NCI-H1417 treated with DMSO at 0.1 percent for 48 hours (cell line): ENCODE measurements at places on chromosomes 3 and 15.

GRCh38 chr3:9105421-9105820, 142.1 kb upstream of the RAD18 start:
- DNase-seq: no peak

- DNase-seq: no peak
These were observed 66.6 kb upstream of the PAQR5 start for GRCh38 chr15:69232144-69232543.

GRCh38 chr3:158642005-158642404, 2.3 kb upstream of the GFM1 start:
- DNase-seq: no peak

DNA sequence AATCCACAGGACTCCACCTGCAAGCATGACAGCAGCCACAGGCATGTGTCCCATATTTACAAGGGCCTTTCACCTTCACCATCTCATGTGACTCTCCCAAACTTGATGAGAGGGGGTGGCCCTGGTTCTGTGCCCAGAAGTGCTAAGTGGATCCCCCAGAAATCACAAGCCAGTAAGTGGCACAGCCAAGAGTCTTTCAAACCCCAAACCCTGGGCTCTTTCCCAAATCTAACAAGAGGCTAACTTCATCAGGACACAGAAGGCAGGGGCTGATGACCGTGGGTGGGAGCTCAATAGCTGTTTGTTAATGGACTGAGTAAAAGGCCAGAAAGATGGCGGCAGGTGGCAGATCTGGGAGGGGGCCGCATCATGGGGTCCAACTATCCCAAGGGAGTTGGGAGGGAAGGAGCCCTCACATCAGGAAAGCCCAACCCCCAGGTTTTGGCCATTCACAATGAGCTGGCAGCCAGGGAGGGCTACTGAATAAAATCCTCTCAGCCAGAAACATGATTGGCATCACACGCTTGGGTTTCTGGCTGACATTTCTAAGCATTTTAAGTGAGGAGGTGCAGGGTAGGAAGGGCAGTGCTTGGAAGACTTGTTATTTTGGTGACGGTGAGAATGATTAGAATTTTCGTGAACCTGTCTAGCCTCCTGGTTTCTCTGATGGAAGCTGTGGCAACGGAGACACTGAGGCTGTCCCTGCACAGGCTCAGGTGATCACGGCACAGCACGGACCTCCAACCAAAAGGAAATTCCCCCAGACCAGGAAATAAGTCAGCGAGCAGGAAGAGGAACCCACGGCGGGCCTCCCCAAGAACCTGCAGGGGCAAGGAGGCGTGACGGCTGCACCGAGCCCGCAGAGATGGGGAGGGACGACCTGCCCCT, 109.3 kb downstream of the OXNAD1 start:
- no peak for DNase-seq

- no peak for DNase-seq
These were observed 14.6 kb downstream of the SPINK8 start for GRCh38 chr3:48318713-48319468.

DNA sequence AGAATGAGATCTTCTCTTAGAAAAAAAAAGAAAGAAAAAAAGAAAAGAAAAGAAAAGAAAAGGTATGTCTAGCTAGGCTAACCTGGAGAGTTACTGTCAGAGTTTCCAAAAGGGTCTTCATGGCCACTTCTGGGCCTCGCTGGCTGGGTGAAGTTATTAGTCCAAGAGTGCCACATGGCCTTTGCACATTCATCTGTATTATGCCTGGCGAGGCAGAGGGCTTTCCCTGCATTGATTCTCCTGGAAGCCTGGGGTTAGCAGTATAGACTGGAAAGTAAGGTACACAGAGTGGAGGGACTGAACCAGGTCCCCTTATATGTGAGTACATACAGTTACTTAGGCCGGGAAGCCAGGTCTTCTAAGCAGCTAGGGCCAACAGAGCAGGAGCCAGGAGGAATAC, 54.8 kb upstream of the CGNL1 start:
- no peak for DNase-seq

DNA sequence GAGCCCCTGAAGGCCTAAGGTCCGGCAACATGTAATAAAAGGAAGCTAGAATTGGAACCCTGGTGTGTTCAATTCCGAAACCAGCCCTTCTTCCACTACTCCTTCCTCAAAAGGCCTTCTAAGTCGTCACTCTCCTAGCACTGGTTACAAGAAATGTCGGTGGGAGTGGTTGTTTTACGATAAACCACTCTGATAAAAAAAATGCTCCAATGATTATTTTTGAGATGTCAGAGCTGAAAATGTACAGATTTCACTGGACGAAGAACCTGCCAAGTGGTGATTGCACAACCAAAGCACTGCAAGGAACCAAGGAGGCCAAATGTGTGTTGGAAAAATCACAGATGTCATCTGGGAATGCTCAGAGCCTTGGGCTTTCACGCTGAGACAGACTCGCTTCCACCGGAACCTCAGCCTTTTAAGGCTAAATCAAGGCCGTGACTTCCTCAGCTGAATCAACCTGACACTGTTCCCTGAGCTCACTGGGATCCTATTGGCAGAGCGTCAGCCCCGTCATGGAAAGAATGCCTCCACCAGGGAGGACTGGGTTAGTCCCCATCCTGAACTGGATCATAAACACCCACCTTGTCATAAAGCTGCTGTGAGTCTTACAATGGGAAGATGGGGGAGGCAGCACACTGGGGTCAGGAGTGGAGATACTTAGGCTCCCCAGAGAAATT, 108.1 kb upstream of the THBS1 start:
- no peak for DNase-seq

- no peak for DNase-seq
These were observed 73.4 kb downstream of the CCK start for GRCh38 chr3:42192334-42193200.

GRCh38 chr3:30124435-30125370, 481.7 kb upstream of the TGFBR2 start:
- no peak for DNase-seq

- DNase-seq: no peak
These were observed 30.6 kb upstream of the PIAS1 start for GRCh38 chr15:68023307-68024101.

GRCh38 chr3:139301654-139302053, 42.2 kb upstream of the MRPS22 start:
- DNase-seq: no peak

- no peak for DNase-seq
These were observed 42.9 kb downstream of the PXYLP1 start for GRCh38 chr3:141274411-141275031.

DNA sequence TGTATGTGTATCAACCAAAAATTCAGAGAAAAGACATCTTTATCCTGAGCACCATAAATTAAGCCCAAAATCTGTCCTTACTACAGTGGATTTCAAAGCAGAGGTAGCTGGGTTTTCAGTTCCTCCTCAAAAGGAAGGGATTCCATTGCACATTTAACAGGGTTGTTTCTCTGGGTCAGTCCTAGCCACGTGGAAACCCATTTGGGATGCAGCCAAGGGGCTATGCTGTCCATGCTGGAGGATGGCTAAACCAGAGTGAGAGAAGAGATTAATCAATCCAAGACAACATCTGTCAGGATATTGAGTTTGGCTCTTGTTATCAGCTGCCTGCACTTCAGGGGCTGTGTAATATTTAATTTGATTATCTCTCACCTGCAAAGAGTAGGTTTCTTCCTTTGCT, 28.1 kb downstream of the LSAMP start:
- DNase-seq: no peak

GRCh38 chr3:105842943-105843342, 25.9 kb downstream of the CBLB start:
- no peak for DNase-seq

DNA sequence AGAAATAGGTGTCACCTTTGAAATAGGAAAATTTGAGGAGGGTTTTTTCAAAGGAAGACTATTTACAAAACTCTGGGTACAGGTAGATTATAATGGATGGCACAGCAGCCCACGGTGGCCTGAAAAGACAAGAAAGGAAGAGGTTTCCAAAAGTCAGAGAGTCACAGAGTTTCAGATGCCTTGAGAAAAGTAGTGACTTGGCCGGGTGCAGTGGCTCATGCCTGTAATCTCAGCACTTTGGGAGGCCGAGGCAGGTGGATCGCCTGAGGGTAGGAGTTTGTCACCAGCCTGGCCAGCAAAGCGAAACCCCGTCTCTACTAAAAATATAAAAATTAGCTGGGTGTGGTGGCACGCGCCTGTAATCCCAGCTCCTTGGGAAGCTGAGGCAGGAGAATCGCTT, 35.2 kb downstream of the OSTN start:
- DNase-seq: no peak

- DNase-seq: no peak
These were observed 44.5 kb downstream of the OXSM start for GRCh38 chr3:25834346-25834745.

DNA sequence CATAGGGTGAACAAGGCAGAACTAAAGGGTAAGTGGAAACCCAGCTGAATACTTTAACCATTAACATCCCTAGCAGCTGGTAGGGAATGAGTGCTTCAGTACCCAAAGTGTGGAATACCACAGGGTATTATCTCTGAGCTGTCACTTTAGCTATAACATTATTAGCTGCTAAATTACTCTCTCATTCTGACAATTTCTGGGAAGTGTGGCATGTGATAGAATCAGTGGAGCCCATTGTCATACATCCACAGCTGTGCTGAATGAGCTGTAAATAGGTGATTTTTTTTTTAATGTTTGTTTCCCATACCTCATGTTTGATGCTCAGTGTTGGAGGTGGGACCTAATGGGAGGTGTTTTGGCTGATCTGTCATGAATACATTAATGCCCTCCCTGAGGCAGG, 894.3 kb downstream of the DIPK2A start:
- DNase-seq: no peak

DNA sequence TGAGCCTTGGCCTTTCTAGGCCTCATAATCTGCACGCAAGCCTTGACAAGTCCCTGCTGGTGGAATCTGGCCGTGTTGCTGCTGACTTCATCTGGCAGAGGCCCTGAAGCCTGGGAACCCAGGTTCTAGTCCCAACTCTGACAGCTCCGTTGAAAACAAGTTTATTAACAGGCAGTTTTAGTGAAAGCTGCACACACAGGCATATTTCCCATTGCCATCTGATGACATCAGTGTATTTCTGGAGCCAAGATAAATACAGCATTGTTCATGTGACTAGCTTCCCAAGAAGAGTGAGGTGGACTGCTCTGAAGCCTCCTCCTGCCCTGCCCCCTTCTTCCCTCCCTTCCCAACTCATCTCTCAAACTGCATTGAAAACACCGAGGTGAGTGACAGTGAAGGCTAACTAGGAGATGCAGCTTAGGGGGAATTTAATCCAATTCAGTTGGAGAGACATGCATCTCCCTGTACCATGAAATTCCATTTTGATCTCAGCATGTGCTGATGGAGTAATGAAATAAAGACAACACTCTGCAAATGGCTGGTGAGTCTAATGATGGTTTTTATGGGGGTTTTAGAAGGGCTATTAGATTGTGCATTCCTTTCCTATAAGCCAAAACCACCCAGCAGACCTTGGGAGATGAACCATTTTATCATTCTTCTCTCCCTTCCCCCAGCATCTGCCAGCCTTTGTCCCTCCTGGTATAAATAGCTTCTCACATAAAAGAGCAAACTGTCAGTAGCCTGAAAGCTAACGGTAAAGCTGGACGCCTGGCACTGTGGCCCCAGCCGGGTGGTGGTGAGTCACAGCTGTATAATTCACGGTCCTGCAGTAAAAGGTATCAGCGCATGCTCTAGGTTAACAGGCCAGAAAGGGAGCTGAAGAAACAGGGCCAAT, 38.0 kb downstream of the PRICKLE2 start:
- no peak for DNase-seq

- no peak for DNase-seq
These were observed 221.3 kb upstream of the LYSMD4 start for GRCh38 chr15:99954361-99955180.

DNA sequence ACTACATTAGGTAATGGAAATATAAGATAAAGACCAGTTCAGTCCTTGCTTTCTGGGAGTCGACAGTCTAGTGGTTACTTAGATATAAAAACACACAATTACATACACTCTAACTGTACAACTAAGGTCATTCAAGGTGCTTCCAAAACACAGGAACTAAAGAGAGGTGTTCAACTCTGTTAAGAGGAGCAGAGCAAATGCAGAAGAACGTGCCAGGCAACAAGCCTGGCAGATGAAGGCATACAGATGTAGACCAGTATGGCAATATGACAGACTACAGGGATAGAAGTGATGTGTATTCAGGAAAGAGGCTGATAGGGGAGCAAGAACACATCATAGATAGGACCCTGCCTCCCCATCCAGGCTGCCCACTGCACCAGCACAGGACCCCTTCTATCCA, 78.3 kb downstream of the CBLB start:
- DNase-seq: no peak

DNA sequence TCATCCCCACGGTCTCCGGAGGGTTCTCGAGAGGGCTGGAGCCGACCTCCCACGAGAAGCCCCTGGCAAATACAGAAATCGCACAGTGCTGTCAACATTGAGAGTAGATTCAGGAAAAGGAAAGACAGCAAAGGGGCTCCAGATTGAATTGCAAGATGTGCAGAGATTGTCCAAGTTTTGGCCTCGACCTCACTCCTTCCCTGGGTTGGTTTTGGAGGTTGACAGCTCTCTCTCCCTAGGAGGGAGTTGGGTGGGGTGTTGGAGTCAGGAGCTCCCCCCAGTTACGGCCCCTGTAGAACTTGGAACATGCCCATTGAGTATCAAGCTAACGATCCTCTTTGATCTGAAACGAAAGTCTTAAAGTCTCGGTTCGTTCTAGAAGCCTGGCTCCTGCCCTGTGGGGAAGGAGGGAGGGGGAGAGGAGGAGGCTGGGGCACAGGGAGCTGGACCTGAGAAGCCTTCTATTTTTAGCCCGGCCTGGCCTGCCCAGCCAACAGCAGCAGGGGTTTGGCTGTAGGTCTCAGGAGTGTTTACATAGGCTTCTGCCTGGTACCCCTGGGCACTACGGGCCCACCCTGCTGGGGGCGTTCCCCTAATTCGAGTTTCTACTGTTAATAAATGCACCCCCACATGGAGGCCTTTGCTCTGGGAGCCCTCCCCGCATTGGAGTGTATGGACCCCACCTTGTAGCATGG, 672 bp upstream of the KY start:
- no peak for DNase-seq

- DNase-seq: no peak
These were observed 284.5 kb downstream of the XXYLT1 start for GRCh38 chr3:194986208-194987043.

DNA sequence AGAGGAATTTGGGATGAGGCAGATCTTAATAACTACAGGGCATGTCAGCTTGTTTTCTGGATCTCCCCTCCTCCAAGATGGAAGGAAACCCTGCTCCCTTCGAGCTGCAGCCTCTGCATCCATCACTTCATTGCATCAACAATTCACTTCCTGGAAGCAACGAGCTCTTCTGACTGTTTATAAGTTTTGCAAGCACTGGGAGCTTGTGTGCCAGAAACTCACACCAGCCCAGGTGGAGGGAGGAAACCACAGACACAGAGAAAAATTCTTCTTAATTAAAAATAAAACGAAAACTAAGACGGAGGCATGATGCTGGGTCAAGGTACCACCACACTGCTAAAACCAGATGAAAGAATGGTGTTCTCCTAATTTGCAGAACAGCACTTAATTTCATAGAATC, 10.6 kb downstream of the LRIG1 start:
- no peak for DNase-seq

DNA sequence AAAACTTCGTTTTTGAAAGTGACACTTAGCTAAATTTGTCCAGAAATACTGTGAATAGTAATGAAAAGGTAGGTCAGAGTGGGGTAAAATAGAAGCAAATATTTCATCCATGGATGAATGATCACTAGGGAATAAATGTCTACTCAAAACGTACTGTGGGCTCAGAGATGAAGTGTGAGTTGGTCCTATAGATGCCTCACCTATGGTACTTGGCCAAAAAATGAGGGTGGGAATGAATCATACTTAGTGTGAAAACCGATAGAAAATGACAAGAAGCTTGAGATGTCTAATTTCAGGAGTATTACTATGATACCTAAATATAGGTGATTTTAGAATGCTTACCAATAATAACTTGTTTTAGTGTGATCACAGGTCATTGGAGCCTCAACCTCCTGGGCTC, 155.9 kb downstream of the GMNC start:
- no peak for DNase-seq
